Activated CD8-positive, alpha-beta T cell treated with anti-CD3 and anti-CD28 coated beads for 36 hours (primary cell): ENCODE measurements at places on chromosomes 3 and 15.

- no peaks in the 10 kb centered on the region for H3K27me3 ChIP-seq
- no peak for DNase-seq
- no peaks in the 10 kb centered on the region for H3K36me3 ChIP-seq
- H3K4me1 ChIP-seq, result no peaks in the 10 kb centered on the region
These were observed 847.7 kb downstream of the ROBO2 start for GRCh38 chr3:77887611-77888010.

GRCh38 chr3:4520033-4520816, 27.1 kb downstream of the ITPR1 start:
- no peak overlapping the region for H3K4me3 ChIP-seq
- no peaks in the 10 kb centered on the region for H3K27me3 ChIP-seq
- H3K36me3 ChIP-seq, result peaks cover 27% of the 10 kb centered on the region
- no peak for DNase-seq

DNA sequence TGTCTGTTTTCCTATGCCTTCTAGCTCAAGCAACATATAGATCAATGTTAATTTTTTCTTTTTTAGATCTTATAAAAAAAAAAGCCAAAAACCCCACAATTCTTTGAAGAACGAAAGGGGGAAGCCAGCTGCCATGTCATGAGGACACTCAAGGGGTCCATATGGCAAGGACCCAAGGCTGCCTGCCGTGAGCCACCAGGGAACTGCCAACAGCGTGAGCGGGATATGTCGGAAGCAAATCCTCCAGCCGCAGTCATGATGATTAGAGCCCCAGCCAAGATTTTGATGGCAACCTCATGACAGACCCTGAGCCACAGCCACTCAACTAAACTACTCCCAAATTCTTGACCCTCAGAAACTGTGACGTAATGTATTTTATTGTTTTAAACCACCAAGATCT, 6.5 kb downstream of the GP5 start:
- no peak overlapping the region for H3K4me3 ChIP-seq
- H3K4me1 ChIP-seq, result peaks cover 29% of the 10 kb centered on the region
- peaks cover 4% of the 10 kb centered on the region for H3K27me3 ChIP-seq
- H3K36me3 ChIP-seq, result no peaks in the 10 kb centered on the region
- no peak overlapping the region for H3K27ac ChIP-seq

DNA sequence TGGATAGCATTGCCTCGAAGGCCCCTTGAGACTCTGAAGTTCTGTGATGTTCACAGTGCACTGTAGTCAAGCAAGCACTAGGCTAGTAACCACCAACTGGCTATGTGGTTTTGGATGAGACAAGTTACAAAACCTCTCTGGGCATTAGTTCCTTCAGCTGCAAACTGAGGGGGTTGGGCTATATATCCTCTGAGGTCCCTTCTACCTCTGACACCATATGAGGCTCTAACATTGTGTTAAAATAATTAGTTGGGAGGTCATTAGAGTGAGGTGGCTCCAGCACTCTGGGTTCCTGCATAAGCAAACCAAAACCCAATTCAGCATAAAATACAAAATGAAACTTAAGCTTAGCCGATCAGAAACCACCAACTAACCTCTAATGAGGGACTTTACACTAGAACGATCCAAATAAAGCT, 209.5 kb upstream of the LRRN1 start:
- no peaks in the 10 kb centered on the region for H3K36me3 ChIP-seq
- no peaks in the 10 kb centered on the region for H3K27me3 ChIP-seq
- H3K27ac ChIP-seq, result no peak overlapping the region
- DNase-seq, result no peak
- no peaks in the 10 kb centered on the region for H3K4me1 ChIP-seq

- peaks cover 11% of the 10 kb centered on the region for H3K4me1 ChIP-seq
- no peak overlapping the region for H3K27ac ChIP-seq
- H3K27me3 ChIP-seq, result peaks cover 3% of the 10 kb centered on the region
- peak; percentile 50 for DNase-seq
These were observed 659.0 kb downstream of the NTRK3 start for GRCh38 chr15:87597346-87598052.

DNA sequence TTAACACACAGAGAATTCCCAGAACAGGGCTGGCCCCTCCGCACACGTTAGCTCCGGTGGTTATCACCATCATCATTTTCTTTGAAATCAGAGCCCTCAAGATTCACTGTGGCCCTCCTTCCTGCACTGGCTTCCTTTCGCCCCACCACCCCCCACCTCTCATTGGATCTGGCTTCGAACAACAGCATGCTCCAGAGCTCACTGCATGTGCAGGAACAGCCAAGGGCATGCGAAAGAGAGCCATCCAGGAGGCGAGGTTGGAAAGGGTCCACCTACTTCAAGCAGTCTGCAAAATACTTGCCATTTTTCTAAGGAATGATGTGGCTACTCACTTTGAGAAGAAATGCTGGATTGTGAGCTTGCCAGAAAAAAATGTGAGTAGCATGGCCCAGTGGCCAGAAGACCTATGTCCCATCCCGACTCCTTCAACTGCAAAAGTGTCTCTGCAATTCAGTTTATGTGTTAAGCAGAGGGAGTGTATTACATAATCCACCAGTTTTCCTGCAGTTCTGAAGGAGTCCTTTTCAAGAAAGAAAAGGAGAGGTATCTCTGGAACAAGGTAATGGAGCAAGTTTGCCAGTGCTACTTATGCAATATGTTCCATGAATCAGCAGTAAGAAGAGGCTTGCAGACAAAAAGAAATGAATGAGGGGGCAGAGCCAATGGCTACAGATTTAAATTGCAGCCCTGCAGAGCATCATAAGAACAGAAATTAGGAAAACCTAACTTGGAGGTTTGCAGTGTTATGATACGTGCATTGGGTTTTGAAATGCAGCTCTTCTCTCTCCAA, 92.8 kb downstream of the OCA2 start:
- no peak for DNase-seq
- no peak overlapping the region for H3K27ac ChIP-seq
- no peaks in the 10 kb centered on the region for H3K36me3 ChIP-seq
- no peaks in the 10 kb centered on the region for H3K4me1 ChIP-seq
- no peaks in the 10 kb centered on the region for H3K27me3 ChIP-seq

- no peak overlapping the region for H3K27ac ChIP-seq
- peaks cover 11% of the 10 kb centered on the region for H3K36me3 ChIP-seq
- no peak for DNase-seq
- H3K27me3 ChIP-seq, result no peaks in the 10 kb centered on the region
- no peak overlapping the region for H3K4me3 ChIP-seq
These were observed 202.6 kb downstream of the XXYLT1 start for GRCh38 chr3:195068084-195069080.

- H3K36me3 ChIP-seq, result no peaks in the 10 kb centered on the region
- H3K27me3 ChIP-seq, result peaks cover 15% of the 10 kb centered on the region
- no peak overlapping the region for H3K27ac ChIP-seq
These were observed 1.1 kb downstream of the FAM240A start for GRCh38 chr3:46613313-46614005.

DNA sequence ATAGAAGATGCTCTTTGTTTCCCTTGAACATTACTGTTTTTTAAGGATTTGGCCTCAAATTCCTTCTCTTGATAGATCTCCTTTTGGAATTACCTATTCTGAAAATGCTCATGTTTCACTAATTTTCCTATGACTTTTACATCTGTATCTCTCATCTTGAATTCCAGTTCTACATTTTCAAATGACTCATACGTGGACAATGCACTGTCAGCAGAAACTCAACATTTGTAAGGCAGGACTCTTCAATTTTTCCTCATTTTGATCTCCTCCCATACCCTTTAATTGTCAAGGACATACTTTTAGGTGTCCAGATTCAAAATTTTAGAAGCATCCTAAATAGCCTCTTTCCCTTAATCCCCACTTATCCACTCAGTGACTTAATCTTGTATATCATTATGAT, 341.0 kb upstream of the RASGRP1 start:
- H3K4me3 ChIP-seq, result no peak overlapping the region
- no peak for DNase-seq
- H3K27ac ChIP-seq, result no peak overlapping the region
- no peaks in the 10 kb centered on the region for H3K36me3 ChIP-seq

DNA sequence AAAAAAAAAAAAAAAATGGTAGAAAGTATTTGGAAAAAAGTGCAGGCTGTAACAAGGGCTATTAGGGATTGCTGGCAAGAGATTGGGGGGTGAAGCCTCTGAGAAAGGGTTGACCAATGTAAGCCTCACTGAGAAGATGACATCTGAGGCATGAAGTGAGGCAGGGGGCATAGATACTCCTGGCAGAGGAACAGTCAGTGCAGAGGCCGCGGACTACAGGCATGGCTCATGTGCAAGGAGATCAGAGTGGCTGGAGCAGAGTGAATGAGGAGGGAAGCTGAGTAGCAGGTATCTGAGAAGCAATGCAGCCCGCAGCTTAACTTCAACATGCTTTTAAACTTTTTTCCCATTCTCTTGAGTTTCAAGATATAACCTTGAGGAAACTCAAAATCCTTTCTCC, 5.4 kb downstream of the FBXL22 start:
- no peak for DNase-seq
- no peaks in the 10 kb centered on the region for H3K27me3 ChIP-seq
- H3K4me3 ChIP-seq, result peak overlapping the region; percentile 31
- H3K36me3 ChIP-seq, result peaks cover 2% of the 10 kb centered on the region

GRCh38 chr3:88057630-88058305, 1.0 kb downstream of the CGGBP1 start:
- H3K4me3 ChIP-seq, result peak overlapping the region; percentile 98
- H3K27ac ChIP-seq, result peak overlapping the region; percentile 97
- peaks cover 48% of the 10 kb centered on the region for H3K4me1 ChIP-seq
- DNase-seq, result no peak

- H3K4me1 ChIP-seq, result no peaks in the 10 kb centered on the region
- DNase-seq, result no peak
- H3K36me3 ChIP-seq, result no peaks in the 10 kb centered on the region
- H3K27ac ChIP-seq, result no peak overlapping the region
- H3K4me3 ChIP-seq, result no peak overlapping the region
These were observed 850 bp downstream of the LTF start for GRCh38 chr3:46463868-46464241.

DNA sequence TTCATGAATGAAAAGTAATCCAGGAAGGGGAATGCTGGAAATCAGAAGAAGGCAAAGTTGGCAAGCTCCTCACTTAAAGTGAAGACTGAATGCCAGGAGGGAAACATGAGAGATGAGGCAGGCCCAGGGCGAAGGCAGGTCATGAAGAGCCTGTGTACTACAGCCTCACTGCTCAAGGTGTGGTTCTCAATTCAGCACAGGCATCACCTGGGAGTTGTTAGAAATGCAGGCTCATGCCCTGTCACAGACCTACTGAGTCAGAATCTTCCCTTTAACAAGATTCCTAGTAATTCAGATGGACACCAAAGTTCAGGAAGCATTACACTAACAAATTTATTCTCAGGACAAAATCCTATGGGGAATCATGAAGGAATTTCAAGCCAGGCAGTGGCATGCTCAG, 14.2 kb downstream of the MYO5A start:
- H3K4me1 ChIP-seq, result peaks cover 8% of the 10 kb centered on the region
- no peaks in the 10 kb centered on the region for H3K27me3 ChIP-seq
- no peaks in the 10 kb centered on the region for H3K36me3 ChIP-seq
- H3K4me3 ChIP-seq, result no peak overlapping the region

DNA sequence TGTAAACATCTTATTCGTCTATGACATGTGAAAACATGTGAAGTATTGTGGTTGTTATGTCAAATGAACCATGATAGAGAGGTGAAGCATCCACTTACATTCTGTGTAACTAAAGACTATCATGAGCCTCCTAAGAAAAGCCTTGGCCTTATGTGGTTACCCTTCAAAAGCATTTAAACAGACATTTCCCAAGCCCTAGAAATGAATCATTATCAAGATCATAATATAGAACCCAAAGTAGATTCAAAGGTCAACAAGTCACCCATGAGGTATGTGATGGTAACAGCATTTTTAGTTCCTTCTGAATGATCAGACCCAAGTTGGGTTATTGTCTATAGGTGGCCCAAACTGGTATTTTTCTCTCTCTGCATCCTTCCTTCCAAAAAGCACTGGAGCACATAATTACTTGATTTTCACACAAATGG, 408.0 kb downstream of the TBL1XR1 start:
- no peak overlapping the region for H3K27ac ChIP-seq
- H3K4me3 ChIP-seq, result no peak overlapping the region
- no peaks in the 10 kb centered on the region for H3K4me1 ChIP-seq
- DNase-seq, result no peak
- H3K36me3 ChIP-seq, result no peaks in the 10 kb centered on the region
- H3K27me3 ChIP-seq, result peaks cover 6% of the 10 kb centered on the region

GRCh38 chr3:88713233-88713691, 394.2 kb upstream of the EPHA3 start:
- H3K36me3 ChIP-seq, result no peaks in the 10 kb centered on the region
- H3K27me3 ChIP-seq, result no peaks in the 10 kb centered on the region
- no peak overlapping the region for H3K27ac ChIP-seq
- DNase-seq, result no peak
- H3K4me3 ChIP-seq, result no peak overlapping the region

- H3K27ac ChIP-seq, result no peak overlapping the region
- H3K27me3 ChIP-seq, result no peaks in the 10 kb centered on the region
- no peaks in the 10 kb centered on the region for H3K4me1 ChIP-seq
These were observed 81.9 kb downstream of the CHL1 start for GRCh38 chr3:278300-279064.

DNA sequence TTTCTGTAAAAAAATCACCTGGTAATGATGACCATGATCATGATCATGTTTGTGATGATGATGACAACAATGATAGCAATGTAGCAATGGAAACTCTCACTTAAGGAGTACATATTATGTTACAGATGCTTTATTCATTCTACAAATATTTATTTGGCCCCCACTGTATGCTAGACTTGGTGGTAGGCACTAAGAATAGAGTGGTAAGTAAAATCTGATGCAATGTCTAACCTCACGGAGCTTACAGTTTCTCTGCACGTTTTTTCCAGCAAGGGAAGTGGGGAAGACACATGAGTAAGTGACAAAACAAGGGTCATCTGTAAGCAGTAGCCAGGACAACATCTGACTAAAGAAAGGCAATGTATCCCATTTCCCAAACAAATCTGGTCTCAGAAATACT, 199.4 kb upstream of the MRPL3 start:
- no peaks in the 10 kb centered on the region for H3K36me3 ChIP-seq
- no peak for DNase-seq
- H3K4me3 ChIP-seq, result no peak overlapping the region
- peaks cover 2% of the 10 kb centered on the region for H3K27me3 ChIP-seq

DNA sequence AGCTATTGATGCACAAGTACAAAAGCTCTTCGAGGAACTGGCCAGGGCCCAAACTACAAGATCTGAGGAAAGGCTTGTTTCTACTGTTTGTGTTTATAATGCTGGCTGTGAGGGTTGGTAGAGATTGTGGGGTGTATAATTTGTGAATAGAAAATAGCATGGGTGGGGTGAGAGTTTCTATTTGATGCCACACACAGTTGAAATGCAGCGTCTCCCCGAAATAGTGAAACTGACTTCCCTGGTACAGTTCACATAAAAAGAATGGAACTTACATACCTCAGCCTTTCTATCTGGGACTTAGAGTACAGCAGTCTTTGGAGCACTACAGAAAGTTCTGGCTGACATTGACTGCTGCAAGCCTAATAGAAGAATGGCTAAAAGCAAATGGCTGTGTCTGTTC, 91.3 kb downstream of the DTWD1 start:
- peaks cover 3% of the 10 kb centered on the region for H3K36me3 ChIP-seq
- no peak for DNase-seq

GRCh38 chr15:76514282-76514681, 177.7 kb downstream of the ISL2 start:
- H3K4me3 ChIP-seq, result no peak overlapping the region
- H3K27ac ChIP-seq, result no peak overlapping the region
- no peaks in the 10 kb centered on the region for H3K4me1 ChIP-seq
- H3K36me3 ChIP-seq, result peaks cover 1% of the 10 kb centered on the region
- no peak for DNase-seq

GRCh38 chr3:184815046-184815930, 3.3 kb downstream of the VPS8 start:
- H3K4me3 ChIP-seq, result no peak overlapping the region
- DNase-seq, result peak; percentile 59
- H3K27ac ChIP-seq, result peak overlapping the region; percentile 85
- peaks cover 60% of the 10 kb centered on the region for H3K4me1 ChIP-seq
